ENCODE measurements at places on chromosomes 4 and X. TPM values are rescaled to one million over a fixed set of nuclear protein-coding genes. Genes with fewer than 3 reads are reported as not detected.

DNA sequence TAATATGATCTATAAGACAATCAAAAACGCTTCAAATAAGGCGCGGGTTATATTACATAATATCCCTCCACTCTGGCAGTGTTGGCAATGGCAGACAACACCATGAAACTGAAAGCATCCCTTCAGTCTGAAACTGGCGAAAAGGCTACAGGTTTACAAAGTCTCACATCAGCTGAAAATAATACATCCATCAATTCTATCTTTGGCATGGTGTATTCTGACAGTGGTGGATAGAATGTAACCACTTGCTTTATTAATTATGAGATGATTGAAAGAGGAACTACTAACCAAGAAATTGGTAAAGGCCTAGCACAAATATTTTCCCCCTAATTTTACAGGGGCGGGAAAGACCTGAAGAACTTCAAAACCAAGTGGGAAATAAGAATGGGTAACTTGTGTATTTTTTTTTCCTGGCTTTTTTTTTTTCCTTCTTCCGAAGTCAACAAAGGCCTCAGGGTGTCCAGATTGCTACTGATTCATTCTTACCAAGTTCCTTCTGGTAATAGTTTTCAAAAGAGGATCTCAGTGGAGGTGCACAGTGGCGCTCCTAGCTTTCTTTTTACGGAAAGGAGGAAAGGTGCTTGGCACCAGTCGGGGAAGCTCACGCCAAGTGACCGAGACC lies 728 bp downstream of the UBA6 start:
- no peak for DNase-seq

DNA sequence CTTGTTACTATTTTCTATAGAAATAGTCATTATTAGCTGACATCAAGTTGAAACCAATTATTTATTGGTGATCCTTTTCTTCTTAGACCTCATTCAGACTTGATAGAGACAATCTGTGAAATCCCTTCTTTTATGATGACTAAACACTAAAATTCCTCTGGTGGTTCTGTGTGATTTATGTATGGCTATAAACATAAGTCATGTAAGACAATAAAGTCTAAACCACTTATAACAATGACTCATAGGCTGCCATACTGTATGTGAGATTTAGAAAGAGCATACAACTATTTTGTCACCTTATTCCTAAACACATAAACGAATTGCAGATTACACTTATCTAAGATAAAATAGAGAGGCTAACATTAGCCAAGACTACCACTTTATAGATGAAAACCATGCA lies 101.1 kb upstream of the PRR32 start:
- no peak for DNase-seq

- DNase-seq: no peak
Measured at GRCh38 chrX:130097507-130098209, 12.6 kb downstream of the ELF4 start.

DNA sequence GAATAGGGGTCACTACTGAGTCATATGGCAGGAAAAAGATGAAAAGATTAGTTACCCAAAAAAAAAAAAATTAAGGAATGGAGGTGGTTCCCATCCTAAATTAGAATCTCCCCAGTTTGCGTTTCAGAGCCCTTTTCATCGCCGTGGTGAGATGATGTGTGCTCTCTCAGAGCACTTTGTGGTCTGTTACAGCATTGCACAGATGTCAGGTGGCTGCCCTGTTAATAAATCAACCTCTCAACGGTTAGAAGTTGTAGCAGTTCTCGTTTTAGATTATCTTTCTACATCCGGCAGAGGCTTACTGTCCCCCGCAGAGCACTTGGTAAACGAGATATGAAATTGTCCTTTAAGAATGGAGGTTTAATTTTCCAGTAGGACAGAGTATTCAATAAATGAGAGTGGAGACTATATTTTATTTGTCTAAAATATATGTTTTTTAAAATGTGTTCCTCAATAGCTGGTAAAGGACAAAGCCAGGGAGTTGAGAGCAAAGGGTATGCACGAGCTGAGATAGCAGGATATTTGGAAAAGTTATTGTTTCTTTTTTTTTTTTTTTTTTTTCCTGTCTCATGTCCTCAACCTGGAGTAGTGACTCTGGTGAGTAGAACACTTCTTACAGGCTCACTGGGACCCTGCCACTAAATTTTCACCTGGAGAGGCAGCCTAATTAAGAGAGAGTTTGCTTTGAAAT lies 26.9 kb downstream of the AFF1 start:
- DNase-seq: no peak

GRCh38 chr4:185143601-185143969 lies 519 bp downstream of the SLC25A4 start:
- peak; percentile 70 for DNase-seq

- no peak for DNase-seq
Measured at GRCh38 chrX:49829016-49829415, at the start of gene PAGE4. Gene PAGE4 (plus strand): TSS chrX:49829303. CDS start chrX:49830429, 1,126 bp downstream.

DNA sequence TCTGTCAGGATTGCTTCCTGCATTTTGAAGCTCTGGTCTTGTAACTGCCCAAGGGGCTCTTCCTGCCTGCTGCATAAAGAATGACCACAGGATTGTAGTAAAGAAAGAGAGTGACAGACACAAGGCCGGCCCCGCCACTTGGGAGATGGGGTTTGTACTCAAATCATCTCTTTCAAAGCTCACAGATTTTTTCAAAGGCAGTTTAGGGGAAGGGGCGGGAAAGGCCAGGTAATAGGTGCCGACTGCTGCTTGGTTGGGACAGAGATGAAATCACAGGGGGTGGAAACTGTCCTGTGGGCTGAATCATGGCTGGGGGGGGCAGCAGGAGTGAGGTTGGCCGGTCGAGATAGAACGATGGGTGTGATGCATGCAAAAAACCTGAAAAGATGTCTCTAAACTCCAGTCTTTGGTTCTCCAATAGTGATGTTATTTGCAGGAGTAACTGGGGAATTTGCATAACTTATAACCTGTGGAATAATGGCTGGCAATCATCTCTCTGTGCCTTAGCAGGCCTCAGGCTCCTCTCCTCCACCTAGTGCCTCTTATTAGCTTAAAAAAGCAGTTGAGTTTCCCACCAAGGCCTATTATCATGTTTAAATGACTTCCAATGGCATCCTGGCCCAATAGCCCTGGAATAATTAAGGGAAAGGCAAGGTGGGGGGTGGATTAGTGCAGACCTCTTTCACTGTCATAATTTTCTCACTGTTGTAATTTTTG lies 778.4 kb upstream of the FRG1 start:
- no peak for DNase-seq

Gene OCIAD1
- total RNA-seq: 181 TPM

Gene SSX2
- total RNA-seq: not detected

Gene GLUD2
- total RNA-seq: 2.5 TPM

All from ureter (tissue), 1 donor.